AG08395 (cell line): ENCODE measurements at places on chromosomes 11 and 22.

- DNase-seq, result no peak
Measured at GRCh38 chr22:31639436-31640039, 22.5 kb downstream of the PISD start.

- no peak for DNase-seq
Measured at GRCh38 chr11:83493917-83494316, 207.8 kb upstream of the CCDC90B start.

DNA sequence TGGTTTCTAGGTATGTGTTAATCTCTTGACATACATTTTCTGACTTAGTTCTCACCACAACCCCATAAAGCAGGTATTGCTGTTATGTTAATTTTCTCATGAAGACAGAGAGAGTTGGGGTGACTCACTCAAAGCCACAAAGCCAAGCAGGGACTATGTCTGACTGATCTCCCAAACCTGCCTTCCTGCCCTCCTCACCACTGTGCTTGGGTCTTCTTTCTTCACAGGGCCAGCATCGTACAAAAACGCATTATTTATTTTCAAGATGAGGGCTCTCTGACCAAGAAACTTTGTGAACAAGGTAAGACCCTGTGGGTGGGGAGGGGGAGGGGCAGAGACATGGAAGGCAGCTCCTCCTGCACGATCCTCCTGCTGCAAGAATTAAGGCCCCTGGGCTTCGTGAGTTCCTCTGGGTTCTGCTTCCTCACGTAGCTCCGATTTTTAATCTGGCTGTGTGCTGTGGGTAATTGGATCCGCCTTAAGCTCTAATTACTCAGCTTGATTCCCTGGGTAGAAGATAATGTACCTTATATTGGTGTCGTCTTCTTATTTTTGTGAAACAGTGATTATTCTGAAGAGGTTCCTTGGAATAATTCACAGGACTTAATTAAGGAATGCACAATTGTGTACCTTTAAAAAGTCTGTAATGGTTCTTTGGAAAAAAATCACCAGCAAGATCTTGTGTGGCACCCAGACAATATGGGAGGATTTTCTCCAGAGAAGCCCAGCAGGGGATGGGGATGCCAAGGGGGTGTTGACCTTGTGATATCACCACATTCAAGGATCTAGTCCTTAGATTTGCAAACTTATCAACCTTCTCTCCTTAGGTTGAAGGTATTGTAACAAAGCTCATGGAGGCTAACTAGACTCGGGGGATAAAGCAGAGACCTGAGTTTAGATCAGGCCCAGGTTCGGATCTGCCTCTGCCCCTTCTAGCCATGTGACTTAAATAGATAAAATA lies 112.9 kb downstream of the SPON1 start:
- DNase-seq, result peak; percentile 45

GRCh38 chr11:255816-256215 lies 19.0 kb downstream of the PSMD13 start:
- DNase-seq, result no peak

DNA sequence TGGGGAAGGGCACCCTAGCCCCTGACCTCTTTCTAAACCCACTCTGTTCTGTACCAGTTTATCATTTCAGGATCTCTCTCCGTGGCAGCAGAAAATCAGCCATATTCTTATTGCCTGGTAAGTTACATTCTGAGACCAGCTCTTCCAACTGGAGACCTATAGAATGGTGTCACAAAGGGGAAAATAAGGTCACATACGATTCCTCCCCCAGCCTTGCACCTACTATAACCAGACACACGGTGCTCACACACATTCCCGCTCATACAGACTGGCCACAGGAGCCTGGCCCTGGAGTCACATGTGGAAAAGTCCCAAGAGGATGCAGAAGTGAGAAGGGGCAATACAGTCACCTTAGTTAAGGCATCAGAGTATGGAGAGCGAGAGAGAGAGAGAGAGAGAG lies 7.5 kb downstream of the MS4A8 start:
- DNase-seq, result no peak

GRCh38 chr11:113159988-113160807 lies 154.2 kb upstream of the TTC12 start:
- DNase-seq, result no peak

GRCh38 chr11:10317776-10318526 lies 13.1 kb downstream of the ADM start:
- no peak for DNase-seq

- peak; percentile 36 for DNase-seq
Measured at GRCh38 chr22:18085188-18085587, 7.4 kb downstream of the PEX26 start.
